ENCODE measurements at places on chromosomes 3 and 15.

DNA sequence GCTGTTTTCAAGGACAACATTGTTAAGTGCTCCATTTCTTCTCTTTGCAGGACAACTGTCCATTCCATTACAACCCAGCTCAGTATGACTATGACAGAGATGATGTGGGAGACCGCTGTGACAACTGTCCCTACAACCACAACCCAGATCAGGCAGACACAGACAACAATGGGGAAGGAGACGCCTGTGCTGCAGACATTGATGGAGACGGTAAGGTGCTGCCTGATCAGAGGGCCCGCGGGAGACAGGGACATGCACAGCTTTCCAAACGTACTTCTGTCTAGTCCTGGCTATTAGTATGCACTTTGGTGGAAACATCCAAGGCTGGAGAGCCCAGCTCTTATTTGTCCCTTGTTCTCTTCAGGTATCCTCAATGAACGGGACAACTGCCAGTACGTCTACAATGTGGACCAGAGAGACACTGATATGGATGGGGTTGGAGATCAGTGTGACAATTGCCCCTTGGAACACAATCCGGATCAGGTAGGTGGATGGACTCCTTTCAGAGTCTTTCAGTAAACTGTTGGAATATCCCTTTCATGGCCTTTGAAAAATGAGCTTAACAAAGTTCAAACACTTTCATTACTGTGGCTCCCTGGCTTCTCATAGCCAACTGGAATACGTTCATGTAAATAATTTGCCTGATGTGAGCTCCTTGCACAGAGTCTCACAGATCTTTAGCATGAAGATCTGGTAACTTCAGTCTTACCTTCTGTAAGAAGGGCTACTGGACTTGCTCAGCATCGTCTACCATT lies 10.4 kb downstream of the THBS1 start:
- no peak for DNase-seq

DNA sequence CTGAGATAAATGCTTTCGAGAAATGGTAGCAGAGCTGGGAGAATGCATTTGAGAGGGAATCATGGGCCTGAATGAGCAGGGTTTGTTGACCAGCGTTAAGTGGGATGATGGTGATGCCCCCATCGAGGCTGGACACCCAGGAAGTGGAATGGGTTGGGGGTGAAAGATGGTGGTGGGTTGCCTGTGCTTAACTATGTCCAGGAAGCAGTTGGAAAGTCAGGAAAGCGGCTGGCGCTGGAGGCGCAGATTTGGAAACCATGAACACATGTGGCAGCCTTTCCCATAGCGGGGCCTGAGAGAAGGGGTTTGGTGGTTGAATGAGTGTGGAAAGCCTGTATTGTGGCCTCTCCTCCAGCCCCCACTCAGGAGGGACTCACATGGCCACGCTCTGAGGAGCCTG lies 80.7 kb downstream of the AAGAB start:
- no peak for DNase-seq

- DNase-seq, result no peak
Observed at GRCh38 chr3:59884409-59884808, 834.6 kb upstream of the CFAP20DC start.

- DNase-seq, result no peak
Observed at GRCh38 chr3:69297501-69297900, 88.4 kb downstream of the FRMD4B start.

- no peak for DNase-seq
Observed at GRCh38 chr3:66406831-66407610, 93.8 kb downstream of the LRIG1 start.

GRCh38 chr3:105746231-105746996 lies 122.4 kb downstream of the CBLB start:
- DNase-seq, result no peak

DNA sequence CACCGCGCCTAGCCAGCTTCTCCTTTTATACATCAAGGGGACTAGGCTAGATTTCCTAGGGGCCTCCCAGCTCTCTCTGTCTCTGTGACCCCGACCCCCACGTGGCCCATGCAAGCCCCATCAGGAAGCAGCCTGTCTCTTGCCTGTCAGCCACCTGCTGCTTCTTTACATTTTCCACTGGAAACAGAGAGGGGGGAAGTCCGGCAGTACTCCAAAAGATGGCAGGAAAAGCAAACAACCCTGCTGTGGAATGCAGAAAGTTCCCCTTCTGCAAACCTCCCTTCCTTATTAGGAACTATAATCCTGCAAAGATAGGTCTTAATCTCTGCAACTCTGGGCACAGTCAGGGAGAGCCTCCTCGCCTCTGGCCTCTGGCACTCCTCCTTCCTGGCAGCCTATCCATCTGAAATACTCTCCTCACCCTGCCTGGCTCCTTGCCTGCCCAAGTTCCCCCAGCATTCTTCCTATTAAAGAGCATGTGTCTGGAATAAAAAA lies 47.4 kb upstream of the HACD2 start:
- DNase-seq, result no peak

Measured in right cardiac atrium (tissue), 5 donors.